ENCODE measurements at places on chromosomes 2 and 18.

DNA sequence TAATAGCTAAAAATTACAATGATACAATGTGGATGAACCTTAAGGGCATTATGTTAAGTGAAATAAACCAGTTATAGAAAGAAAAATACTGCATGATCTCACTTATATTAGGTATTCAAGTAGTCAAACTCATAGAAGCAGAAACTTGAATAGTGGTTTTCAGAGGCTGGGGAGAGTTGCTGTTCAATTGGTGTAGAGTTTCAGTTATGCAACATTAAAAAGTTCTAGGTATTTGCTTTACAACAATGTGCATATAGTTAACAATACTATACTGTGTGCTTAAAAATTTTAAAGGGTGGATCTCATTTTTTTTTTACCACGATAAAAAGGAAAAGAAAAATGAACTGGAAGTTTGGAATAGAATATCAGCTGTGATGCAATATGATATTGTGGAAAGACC lies 479.1 kb downstream of the SPAG16 start:
- no peak for DNase-seq

DNA sequence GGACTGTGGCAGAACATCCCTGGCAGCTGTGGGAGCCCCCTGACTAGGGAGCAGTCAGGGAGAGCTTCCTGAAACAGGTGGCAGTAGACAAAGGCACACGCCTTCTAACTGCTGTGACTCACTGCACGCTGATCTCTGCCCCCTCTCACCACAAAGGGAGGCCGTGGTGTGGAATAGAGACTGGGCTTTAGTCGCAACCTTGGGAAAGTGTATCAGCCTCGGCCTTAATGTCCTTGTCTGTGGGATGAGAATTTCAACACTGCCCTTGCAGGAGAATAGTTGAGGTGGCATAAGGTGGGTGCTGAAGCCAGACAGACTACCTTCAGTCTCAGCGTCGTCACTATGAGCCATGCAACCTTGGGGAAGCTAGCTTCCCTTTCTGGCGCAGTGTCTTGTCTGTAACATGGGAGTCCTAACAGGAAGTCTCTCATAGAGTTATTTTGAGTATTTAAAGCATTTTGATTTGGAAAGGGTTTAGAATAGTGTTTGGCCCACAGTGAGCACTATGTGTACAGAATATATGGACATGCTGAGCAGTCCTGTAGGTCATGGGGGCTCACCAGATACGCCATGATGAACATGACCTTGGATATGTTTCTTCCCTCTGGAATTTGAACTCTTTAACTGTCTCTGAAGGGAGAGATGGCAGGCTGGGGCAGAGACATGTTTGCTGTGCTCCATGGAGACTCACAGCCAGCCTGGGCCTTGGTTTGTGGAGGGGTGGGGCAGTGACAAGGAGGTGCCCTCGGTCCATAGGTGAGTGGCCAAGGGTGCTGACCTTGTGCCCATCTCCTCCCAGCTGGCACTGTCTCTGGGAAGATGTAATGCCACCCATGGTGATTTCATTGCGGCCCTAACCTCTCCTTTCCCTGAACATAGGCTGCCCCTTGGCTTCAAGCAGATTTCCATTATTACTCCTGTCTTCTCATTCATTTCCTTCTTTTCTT lies 29.5 kb upstream of the SMAD7 start:
- no peak for DNase-seq

DNA sequence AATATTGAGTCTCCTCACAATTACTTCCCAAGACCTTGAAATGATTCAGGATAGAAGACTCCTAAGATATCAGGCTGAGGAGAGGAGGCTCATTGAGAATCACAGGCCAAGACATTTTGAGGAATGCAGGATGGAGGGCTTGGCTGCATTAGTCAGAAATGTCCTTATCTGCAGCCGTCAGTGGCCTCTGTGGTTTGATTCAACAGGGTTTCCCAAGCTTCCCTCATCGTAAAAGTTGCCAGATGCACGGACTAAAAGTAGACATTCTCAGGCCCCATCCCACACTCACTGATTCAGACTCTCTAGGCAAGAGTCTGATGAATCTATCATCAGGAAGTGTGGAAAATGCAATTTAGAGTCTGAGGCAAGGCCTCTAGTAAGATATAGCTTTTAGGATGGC lies 34.0 kb upstream of the TMEM178A start:
- no peak for DNase-seq

GRCh38 chr2:37388074-37388473 lies 43.6 kb downstream of the QPCT start:
- DNase-seq, result no peak

GRCh38 chr2:112814278-112814677 lies 22.3 kb downstream of the IL1B start:
- no peak for DNase-seq

DNA sequence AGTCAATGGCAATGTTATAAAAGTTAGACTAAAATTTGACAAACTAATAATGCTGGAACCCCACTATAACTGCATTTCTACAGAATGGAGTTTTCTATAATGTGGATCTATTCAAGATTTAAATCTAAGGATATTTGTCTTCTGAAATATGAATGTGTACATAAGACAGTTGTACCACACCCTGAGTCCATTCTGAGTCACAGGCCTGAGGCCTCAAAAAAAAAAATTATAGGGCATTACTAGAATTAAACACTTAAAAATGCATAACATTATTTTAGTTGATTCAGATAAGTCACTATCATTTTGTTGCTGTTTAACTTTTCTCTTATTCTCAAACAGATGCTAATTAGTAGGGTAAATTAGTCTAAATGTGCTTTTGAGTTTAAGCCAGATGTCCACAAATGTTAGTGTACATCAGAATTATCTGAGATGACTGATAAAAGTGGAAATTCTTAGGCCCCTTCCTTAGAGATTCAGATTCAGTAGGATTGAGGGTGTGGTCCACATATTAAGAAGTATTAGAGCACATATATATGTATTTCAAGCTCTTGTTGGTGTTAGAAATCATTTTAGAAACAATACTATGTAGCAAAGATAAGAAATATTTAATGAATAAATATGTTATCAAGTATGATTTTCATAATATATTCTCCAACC lies 42.4 kb upstream of the COL5A2 start:
- no peak for DNase-seq

- DNase-seq, result no peak
These were observed 1.3 kb upstream of the GPC1 start for GRCh38 chr2:240433973-240434727.

- no peak for DNase-seq
These were observed 28.1 kb upstream of the INPP4A start for GRCh38 chr2:98416383-98417159.

- DNase-seq, result peak; percentile 47
These were observed 47.5 kb upstream of the STAM2 start for GRCh38 chr2:152222975-152223637.
